Stimulated activated CD8-positive, alpha-beta memory T cell treated with anti-CD3 and anti-CD28 coated beads, Interleukin-4, amount 100 ng/mL, for 4 hours (primary cell): ENCODE measurements at places on chromosomes 6 and 20.

- DNase-seq: no peak
Observed at GRCh38 chr20:39109933-39110818, 148.0 kb downstream of the DHX35 start.

DNA sequence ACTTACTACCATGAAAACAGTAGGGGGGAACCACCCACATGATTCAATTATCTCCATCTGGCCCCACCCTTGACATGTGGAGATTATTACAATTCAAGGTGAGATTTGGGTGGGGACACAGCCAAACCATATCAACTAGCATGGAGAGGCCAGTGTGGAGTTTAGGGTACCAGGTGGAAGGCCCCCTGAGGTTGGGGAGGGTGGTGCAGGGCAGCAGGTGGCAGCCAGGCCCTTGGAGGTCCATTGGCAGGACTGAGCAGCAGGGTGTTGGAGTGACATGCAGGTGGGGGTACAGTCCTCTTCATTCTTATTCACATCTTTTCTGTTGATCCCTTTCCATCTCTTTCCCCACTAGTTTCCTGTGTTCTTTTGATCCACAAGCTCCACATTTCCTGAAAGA, 42.9 kb downstream of the PHACTR3 start:
- no peak for DNase-seq

- no peak for DNase-seq
Observed at GRCh38 chr6:7137335-7138045, 29.7 kb downstream of the RREB1 start.

DNA sequence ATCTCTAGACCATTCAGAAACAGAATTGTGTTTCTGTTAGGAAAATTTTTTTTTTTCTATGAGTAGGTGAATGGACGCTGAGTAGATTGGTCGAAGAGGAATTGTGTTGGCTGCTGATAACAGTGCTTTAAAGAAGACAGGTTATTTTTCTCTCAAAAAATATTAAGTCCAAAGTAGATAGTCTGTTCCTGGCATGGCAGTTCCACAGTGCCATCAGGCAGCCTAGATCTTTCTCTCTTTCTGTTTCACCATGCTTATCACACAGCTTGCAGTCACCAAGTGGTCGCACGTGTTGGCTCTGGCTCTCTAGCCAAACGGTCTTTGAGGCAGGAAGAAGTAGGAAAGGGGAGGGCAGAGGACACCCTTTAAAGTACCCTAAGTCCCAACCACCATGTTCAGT, 22.4 kb upstream of the SERINC3 start:
- no peak for DNase-seq

DNA sequence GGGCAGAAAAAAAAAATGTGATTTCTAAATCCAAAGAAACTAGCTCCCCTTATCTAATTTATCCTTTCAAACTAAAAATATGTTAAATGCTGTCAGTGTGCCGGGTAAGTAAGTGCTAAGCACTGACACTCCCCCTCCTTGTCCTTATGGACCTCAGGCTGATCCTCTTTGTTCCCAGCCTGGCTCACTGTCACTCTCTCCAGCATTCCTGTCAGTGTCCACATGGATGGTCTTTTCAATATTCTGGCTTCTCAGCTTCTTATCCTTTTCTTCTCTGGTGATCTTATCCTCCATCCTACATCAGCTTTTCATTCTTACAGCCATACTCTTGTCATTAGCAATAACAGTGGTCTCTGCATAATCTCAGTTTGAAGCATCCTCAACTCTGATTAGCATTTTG, 55.0 kb downstream of the BCKDHB start:
- no peak for DNase-seq

DNA sequence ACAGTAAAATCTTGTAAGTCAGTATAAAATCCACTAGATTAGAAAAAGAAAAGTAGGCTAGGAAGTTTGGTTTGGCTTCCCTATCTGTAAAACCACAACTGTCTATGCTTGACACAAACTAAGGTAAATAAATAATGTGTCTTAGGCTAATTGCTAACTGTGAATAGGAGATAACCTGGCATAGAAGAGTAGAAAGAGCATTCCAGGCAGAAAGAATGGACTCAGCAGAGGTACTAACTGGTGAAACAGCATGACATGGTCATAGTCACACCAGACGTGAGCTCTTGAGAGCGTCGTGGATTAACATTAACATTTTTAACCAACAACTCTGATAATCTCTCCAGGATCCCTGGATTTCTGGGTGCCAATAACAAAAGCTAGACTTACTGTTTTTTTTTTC, 8.7 kb upstream of the WTAP start:
- DNase-seq: no peak

GRCh38 chr6:24683297-24684296, 16.7 kb downstream of the ACOT13 start:
- DNase-seq: no peak

DNA sequence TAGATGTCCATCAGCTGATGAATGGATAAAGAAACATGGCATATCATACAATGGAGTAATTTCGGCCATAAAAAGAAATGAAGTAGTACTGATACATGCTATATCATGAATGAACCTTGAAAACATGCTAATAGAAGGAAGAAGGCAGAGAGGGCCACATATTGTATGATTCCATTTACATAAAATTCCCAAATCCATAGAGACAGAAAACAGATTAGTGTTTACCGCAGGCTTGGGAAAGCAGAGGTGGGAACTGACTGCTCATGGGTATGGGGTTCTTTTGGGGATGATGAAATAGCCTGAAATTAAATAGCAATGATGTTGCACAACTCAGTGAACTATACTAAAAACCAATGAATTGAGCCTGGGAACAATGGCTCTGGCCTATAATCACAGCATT, 58.3 kb downstream of the SERAC1 start:
- DNase-seq: no peak

GRCh38 chr6:21187485-21187884, 406.1 kb upstream of the SOX4 start:
- no peak for DNase-seq

DNA sequence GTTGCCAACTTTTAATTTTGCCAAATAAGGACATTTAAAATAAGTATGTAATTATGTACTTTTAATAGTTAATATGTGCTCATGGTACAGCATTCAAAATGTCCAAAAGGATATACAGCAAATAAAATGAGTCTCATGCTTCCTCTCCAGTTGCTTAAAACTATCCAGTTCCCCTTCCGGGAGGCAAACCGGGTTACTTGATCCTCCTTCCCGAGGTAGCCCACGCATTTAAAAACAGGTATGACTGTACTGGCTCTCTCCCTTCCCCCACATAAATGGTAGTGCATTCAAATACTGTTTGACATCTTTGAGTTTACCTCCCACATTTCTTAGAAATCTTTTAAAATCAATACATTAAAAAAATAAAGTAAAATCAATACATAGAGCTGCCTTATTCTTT, 66.4 kb downstream of the PHF20 start:
- no peak for DNase-seq

DNA sequence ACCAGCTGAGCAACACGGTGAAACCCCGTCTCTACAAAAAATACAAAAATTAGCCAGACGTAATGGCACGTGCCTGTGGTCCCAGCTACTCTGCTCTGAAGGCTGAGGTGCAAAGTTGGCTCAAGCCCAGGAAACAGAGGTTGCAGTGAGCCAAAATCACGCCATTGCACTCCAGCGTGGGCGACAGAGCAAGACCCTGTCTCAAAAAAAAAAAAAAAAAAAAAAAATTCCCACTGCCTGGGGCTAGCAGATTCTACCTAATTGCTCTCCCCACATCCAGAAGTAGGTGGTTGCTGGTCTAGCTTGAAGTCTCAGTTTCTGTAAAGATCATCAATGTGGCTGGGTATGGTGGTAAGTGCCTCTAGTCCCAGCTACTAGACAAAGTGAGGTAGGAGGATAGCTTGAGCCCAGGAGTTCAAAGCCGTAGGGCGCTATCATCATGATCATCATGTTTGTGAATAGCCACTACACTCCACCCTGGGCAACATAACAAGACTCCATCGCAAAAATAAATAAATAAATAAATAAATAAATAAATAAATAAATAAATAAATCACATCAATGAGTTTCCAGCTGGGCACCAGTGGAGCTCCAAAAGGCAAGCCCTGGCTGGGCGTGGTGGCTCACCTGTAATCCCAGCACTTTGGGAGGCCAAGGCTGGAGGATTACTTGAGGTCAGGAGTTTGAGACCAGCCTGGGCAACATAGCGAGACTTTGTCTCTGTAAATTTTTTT, 6.3 kb upstream of the AP5S1 start:
- DNase-seq: no peak

DNA sequence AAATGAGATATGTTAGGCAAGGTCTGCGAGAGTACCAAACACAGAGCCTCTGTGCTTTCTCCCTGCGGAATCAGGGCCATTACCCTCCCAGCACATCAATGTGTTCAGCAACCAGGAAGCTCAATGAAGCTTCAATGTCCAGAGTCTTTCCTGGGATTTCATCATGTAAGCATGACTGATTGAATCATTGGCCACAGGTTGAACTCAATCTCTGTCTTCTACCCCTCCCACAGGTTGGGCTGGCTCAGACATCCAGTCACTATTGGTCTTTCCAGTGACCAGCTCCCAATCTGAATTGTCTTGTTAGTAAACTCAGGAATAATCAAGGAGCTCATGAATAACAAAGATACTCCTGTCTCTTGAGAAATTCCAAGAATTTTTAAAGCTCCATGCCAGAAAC, 2.7 kb upstream of the DTD1 start:
- DNase-seq: no peak

- no peak for DNase-seq
Observed at GRCh38 chr6:97147421-97147820, 135.6 kb downstream of the MMS22L start.

- DNase-seq: no peak
Observed at GRCh38 chr6:163958646-163959045, 544.1 kb downstream of the QKI start.

- DNase-seq: no peak
Observed at GRCh38 chr20:31956556-31957526, 5.0 kb upstream of the PDRG1 start.

DNA sequence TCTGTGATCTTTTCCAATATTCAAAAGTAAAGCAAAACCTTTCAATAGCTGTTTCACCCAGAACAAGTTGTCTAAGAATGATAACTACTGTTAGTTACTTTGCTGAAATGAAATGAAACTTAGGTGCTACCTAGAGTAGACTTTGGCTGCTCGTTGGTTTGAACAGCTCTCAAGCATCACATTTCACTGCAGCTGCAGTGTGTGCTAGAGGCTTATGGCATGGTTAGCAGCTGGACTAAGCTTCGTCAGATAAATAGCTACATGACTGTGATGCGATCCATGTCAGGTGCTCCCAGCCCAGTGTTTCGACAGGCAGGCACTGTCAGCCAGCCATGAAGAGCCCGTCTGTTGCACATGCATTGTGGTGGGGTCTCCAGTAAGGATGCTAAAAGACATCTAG, 201.1 kb downstream of the TFAP2B start:
- DNase-seq: no peak

DNA sequence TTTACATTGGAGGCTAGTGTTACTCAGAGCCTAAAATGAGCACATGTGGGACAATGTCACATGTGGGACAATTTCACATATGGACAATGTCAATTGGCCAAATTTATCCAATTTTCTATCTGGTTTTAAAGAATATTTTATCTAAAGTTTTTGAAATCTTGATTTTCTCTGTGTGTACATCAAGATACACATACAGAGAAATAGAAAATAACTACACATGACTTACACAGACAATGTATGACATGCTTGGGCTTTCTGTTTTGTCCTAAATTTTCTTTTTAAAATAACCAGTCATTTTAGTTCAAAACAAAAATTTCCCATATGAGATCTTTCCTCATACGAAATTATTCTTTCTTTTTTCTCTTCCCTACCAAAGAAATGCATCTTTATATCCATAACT, 24.6 kb downstream of the GGTLC1 start:
- DNase-seq: no peak

- no peak for DNase-seq
Observed at GRCh38 chr6:21907291-21907690, 313.7 kb downstream of the SOX4 start.

DNA sequence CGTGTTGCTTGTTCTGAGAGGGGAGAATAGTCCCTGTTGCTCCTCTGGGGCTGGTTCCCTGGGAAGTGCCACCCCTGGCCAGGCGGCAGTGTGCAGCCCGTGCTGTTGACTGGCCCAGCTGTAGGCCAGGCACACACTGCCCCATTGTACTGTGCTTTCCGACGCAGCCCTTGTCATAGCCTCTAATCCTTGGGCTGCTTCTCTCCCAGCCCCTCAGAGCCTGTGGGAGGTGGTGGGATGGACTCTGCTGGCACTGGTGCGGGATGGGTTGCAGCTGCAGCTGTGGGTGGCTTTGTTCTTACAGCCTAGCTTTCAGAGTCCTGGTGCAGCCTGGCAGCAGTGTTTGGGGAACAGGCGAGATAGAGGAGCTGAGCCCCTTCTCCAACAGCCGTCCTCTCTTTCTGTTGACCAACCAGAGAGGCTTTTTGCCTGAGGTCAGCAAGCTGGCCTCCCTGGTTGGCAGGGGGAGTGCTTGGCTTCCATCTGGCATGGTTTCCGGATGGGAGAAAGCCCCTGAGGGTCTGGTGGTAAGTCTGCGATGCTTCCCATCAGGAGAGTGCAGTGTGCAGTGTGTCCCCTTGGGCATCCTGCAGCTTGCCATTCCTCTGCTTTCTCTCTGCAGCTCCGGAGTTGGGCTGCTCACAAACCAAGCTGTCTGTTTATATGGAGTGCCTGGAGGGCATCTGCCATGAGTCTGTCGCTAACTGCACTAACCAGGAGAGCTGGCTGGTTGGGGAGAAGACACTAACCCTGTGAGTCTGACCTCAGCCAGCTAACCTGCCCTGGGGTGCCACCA, 12.1 kb downstream of the TJAP1 start:
- no peak for DNase-seq

GRCh38 chr6:53199765-53200164, 51.1 kb upstream of the GCM1 start:
- DNase-seq: no peak

GRCh38 chr6:7642791-7643190, 52.8 kb downstream of the SNRNP48 start:
- no peak for DNase-seq

- no peak for DNase-seq
Observed at GRCh38 chr20:57090590-57091560, 175.6 kb downstream of the BMP7 start.

- no peak for DNase-seq
Observed at GRCh38 chr20:1707588-1708449, 50.2 kb upstream of the SIRPG start.
